Midbrain (tissue), 1 donor: ENCODE measurements at places on chromosomes 13 and 19.

DNA sequence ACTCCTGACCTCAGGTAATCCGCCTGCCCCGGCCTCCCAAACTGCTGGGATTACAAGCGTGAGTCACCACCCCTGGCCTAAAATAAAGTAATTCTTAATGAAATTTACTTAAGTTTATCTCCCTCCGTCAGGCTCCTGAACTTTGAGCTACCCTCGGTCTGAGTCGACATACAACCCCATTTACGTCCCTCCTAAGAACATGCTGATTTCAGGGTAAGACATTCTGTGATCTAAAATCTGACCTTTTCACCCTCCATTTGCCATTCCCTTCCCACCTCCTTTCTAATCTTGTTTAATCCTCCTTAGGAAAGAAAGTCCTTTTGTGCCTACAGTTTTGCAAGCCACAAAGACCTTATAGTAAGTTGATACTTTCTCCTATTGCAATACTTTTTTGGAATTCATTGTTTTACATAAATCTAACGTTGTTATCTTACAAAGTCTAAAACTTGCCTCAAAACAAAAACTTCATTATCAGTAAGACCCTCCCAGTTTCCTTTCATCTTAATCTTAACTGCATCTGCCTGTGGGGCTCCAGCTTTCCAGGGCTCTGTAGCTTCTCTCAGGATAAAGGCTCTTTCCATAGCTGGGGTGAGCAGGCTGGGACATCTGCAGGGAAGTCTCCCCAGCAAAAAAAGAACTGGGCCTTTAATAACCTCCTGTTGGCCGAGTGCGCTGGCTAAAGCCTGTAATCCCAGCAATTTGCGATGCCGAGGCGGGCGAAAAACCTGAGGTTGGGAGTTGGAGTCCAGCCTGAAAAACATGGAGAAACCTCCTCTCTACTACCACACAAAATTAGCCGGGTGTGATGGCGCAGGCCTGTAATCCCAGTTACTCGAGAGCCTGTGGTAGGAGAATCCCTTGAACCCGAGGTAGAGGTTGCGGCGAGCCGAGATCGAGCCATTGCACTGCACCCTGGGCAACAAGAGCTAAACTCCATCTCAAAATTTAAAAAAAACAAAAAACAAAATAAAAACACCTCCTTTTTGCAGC, 143.1 kb downstream of the ZNF737 start:
- DNase-seq: peak; percentile 20

DNA sequence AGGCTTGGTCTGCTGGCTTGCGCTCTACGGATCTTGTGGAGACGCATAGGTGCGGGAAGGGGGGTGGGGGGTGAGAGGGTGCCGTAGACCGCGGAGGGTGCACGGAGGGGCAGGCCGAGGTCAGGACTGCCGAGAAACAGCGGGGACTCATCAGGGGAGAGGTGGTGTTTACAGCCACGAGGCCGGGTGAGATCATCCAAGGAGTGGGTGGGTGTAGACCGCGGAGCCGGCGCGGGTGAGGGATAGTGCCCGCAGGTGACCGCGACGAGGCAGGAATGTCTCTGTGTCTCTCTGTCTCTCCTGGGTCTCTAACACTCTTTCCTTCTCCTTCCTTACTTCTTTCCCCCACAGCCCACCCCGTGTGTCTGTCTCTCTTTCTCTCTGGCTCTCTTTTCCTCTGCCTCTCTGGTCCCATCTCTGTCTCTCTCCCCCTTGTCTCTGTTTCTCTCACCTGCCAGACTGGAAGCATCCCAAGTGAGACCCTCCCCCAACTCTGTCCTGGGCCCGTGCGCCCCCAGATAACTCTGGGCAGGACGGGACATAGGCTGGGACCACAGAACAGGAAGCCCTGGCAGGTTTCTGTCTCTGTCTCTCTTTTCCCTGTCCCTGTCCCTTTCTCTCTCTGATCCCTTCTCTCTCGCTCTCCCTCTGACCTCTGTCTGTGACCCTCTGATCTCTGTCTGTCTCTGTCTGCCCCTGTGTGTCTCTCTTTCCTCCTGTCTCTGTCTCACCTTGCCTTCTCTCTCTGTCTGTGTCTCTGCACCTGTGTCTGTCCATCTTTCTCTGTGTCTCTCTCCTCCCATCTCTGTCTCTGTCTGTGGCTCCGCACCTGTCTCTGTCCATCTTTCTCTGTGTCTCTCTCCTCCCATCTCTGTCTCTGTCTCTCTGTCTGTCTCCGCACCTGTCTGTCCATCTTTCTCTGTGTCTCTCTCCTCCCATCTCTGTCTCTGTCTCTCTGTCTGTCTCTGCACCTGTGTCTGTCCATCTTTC, 1.8 kb upstream of the KLK4 start:
- no peak for DNase-seq

DNA sequence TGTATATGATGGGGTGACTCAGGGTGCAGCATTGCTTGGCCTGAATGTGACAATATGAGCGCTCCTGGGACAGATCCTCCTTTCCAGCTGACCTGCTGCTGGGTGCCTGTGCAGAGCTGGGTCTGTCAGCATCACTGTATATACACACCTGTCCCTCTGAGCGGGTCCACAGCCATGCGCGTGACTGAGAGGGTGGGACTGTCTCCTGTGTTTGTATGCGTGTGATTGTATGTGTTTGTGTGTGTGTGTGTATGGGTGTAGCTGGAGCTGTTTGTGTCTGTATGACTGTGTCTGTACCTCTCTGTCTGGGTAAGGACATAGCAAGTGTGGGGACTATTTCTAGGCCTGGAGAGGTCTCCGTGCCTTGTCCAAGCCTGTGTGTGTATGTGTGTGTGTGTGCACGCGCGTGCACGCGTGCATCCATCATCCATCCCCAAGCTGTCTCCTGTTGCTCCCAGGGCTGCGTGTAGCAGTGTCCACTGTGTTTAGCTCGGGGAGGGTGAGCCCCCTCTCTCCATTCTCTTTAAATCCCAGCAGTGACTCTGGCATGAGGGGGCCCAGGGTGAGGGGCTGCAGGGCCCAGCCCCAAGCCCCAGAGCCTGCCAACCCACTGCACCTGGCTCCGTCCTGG, 8.3 kb downstream of the IGLON5 start:
- no peak for DNase-seq

- DNase-seq: no peak
Measured at GRCh38 chr13:46839399-46839798, 42.4 kb upstream of the ESD start.

- DNase-seq: no peak
Measured at GRCh38 chr13:98520674-98521449, 56.0 kb downstream of the STK24 start.

GRCh38 chr19:10454267-10454666, 33.9 kb downstream of the PDE4A start:
- DNase-seq: peak; percentile 37

- no peak for DNase-seq
Measured at GRCh38 chr13:111269508-111269907, 50.9 kb upstream of the TEX29 start.

DNA sequence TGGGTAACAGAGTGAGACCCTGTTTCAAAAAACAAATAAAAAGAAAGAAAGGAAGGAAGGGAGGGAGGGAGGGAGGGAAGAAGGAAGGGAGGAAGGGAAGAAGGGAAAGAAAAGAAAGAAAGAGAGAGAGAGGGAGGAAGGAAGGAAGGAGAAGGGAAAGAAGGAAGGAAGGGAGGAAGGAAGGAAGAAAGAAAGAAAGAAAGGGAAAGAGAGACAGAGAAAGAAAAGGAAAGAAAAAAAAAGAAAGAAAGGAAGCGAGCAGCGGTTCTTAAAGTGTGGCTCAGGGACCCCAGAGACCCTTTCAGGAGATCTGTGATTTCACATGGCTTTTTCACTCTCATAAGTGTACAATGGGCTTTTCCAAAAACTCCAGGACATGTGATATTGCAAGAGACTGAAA, 9.9 kb upstream of the CADM4 start:
- no peak for DNase-seq

- no peak for DNase-seq
Measured at GRCh38 chr13:40605573-40605972, 60.9 kb downstream of the FOXO1 start.

DNA sequence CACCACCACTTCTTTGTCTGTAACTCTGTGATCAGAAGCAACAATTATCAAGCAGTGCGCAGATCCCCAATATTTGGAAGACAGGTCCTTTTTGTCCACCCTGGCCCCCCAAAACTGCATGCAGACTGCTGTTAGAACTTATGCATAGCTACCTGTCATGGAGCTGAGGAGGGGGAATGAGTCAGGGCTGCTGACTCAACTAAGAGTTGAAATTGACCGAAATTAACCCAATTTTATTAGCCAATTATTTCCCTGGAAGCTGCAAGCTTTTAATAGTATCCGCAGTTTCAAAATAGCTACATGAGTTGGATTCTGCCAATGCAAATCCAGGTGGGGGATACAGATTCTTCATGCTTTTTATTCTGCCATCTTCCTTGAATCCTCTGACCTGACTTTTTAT, 14.0 kb upstream of the ZNF491 start:
- no peak for DNase-seq

- DNase-seq: no peak
Measured at GRCh38 chr13:74675182-74675581, 541.0 kb upstream of the KLF12 start.

DNA sequence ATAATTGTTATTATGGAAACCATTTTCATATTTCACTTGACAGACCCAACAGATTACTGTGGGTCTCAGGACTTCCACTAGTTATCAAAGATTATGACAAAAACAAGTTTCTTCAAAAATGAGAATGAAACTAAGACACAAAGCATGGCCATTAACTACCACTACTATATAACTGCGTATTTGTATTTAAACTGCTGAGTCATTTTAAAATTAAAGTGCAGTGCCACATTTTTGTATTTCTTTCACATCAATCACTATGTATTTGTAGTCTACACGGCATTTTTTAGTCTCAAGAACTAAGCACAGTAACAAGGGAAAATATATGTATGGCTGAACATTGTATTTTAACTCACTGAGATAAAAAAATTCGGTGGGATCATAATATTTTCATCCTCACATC, 10.1 kb upstream of the KLF12 start:
- no peak for DNase-seq

DNA sequence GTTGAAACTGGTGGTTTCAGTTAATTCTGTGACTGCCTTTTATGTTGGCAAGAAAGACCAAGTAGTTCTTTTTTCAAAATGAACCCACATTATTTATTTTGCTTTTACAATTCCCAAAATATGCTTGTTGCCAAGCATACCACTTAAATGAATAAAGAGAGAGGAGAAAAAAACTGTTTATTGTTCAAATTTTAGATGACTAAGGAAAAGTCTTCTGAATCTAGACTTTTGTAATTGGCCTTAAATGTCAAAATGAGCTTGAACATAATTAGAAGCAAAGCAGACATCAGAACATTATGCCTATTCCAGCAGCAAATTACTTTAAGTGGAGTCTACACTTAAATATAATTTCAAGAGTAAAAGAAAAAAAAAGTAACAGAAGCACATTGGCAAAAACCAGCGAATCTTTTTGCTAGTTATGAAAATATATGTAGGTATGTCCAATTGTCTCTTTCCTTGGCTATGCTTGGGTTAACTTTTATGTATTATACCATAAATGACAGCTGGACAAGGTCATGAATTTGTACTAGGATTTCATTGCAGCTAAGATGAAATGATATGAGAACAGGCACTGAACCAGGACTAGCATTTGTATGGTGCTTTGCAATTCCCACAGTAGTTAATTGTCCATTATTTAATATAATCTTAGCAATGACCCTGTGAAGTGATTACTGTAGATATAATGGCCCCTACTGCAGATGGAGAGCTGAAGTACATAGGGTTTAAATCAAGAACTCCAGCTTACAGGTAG, 211.9 kb downstream of the NALCN start:
- no peak for DNase-seq

- DNase-seq: no peak
Measured at GRCh38 chr13:76023652-76024051, 387.5 kb downstream of the LMO7 start.

DNA sequence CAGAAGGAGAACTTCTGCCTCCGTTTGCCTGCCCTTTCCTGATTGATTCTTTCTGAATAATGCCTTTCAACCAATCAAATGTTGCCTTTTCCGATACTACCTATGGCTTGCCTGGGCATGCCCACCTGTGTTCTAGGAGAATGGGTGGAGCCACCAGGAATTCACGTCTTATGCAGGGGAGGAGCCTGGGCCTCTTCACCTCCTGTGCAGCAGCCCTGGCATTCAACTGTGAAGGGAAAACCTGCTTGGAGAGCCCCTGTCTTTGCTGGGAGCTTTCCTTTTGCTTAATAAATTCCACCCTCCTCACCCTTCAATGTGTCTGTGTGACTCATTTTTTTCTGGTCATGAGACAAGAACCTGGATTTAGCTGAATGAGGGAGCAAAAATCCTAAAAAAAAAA, 730.7 kb downstream of the UQCRFS1 start:
- no peak for DNase-seq

DNA sequence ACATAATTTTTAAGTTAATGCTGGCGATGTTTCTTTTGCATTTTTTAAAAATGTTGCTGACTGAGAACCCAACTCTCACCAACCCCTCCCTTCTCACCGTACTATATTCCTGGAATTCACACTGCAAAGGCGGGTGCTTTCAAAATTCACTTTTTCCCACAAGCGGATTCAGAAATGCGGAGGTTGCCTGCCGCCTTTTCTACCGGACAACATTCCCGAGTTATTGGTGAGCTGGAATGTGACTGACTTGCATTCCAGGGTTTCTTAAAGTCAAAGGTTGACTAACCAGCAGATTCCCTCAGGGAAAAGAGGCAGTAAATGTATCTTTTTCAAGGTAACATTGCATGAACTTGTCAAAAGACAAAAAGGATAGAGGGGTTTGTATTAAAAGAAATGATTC, 113.3 kb downstream of the RAB20 start:
- no peak for DNase-seq

DNA sequence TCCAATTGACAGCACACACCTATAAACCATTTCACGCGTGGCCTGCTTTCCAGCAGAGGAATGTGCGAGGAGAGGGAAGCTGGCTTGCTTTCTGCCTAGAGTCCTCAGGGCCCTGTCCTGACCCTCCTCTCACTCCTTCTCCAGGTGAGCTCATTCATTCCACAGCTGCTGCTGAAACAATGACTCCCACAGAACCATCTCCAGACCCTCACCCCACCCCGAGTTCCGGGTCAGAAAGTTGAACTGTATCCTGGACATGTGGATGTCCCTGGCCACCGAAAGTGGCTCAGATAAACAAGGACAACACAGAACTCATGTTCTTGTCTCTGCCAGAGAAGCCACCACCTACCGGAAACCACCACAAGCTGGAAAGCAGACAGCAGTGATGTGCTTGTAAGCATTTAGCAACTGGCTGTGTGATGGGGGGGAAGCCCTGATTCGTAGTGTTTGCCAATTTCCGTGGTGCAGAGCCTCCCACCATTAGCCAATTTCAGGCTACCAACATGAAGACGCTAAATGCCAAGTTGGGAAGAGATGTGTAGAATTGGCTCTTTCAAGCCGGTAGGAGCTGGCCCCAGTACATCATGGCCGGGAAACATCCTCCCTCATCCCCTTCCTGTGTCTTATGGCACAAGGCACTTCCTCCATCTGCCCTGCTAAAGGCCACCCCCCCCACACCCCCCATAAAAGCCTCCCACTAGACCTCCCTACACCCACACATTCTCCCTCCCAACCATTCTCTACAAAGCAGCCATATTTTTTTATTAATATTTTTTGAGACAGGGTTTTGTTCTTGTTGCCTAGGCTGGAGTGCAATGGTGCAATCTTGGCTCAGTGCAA, 5.0 kb downstream of the SYCE2 start:
- no peak for DNase-seq

- no peak for DNase-seq
Measured at GRCh38 chr19:45676851-45677263, 8.8 kb downstream of the GIPR start.

- no peak for DNase-seq
Measured at GRCh38 chr13:71831716-71832115, 35.3 kb downstream of the DACH1 start.
